ENCODE measurements at places on chromosomes 7 and 10.

DNA sequence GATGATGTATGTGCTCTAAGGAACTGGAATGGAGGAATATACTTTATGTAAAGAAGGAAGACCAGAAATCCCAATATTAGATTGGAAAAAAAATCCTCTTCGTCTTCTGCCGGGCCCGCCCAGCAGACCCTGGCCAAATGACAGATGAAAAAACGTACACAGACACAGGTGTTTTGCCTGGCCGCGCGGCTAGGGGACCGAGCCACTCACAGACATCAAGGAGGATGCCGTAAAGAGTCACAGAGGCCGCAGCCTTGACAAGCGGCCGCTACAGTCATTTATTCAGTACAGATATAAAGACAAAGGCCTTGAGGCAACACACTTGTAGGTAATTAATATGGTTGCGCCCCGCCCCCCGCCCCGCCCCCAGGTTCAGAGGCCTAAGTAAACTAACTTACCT is 594.1 kb downstream of the GRM8 start:
- DNase-seq: no peak

DNA sequence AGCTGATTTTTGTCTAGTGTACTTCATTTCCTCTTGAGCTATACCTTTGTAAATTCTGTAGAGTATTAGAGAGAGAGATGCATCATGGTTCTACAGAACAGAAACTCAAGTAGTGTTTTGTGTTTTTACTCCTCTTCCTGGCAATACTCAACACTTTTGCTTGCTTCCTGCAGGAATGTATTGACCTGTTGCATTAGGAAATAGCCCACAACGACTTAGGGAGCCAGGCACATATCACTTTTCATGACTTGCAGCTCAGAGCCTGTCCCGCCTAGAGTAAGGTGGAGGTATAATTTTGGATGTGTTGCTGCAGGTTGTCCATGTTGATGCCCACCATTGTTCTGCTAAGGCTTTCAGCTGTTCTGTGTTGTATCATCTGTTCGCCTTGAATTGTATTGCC is 216.3 kb downstream of the SDK1 start:
- DNase-seq: no peak

GRCh38 chr7:124462249-124462648 is 303.3 kb downstream of the GPR37 start:
- no peak for DNase-seq

- DNase-seq: no peak
These were observed 46.1 kb downstream of the UBE2H start for GRCh38 chr7:129906700-129907099.

DNA sequence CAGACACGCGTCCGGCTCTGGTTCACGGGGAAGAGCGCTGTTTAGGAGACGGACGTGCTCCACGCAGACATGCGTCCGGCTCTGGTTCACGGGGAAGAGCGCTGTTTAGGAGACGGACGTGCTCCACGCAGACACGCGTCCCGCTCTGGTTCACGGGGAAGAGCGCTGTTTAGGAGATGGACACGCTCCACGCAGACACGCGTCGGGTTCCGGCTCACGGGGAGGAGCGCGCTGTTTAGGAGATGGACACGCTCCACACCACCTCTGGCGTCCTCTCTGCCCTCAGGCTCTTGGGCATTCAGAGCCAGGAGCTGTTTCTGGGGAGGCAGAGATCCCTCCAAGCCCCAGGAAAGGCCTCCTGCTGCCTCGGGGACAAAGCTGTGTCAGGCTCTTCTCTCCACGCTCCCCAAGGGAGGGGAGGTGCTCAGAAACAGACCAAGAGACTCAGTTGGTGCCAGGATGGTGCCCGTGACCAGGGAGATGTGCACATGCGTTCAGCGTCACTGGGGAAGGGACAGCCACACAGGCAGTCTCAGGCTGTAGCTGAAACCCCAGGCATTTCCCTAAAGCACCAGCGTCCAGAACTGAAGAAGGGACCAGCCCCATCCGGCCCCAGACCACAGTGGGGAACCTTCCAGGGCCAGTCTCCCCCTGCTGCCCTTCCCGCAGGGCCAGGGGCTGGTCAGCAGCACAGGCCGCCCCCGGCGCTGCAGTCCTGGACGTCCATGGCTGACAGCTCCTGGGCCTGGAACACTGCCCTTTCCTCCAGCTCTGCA is 175.6 kb downstream of the ELFN1 start:
- DNase-seq: no peak

DNA sequence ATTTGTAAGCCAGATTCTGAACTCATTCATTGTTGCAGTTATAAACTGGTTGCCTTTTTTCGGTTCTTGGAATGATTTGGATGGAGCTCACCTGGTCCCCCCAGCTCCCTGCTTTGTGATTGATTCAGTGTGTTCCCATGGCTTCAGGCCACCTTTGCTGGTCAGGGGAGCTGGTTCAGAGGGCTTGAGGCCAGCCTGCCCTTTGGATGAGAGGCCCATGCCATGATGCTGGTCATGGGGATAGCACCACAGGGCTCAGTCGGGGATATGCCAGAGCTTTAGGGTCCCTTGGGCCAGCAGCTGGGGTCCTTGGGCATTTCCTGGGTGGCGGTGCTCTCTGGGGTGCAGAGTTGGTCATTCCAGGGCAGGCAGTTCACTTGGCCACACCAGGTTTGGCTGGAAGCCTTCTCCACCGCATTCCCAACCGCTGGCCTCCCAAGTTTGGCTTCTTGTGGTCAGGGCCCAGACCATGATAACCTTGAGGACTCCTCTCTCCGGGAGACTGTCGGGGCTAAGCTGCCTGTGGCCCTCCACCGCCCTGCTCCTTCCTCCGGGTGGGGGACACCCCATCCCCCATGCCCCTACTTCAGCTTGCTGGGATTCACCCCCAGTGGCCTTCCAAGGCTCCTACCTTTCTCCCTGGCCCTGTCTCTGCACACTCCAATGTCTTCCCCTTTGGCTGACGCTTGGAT is 65.1 kb downstream of the MGMT start:
- no peak for DNase-seq

DNA sequence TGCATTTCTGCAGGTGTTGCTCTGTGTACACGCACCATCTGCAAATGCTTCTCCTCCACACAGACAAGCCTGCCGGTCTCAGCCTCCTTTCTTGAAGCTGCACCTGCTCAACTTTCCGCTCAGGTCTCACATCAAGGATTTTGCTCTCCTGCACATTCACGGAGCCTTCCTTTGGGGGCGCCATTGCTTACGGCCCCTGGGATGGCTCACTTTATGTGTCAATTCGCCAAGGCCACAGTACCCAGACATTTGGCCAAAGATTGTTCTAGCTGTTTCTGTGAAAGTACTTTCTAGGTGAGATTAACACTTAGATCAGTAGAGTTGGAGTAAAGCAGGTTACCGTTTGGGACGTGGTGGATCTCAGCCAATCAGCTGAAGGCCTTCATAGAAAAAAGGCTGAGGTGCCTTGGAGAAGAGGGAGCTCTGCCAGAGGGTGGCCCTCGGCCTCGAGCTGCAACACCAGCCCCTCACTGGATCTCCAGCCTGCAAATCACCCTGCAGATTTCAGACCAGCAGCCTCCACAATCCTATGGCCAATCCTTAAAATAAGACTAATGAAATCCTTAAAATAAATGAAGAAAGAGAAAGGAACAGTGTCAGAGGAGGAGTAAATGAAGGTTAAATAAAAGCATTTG is 39.9 kb upstream of the PPP2R2D start:
- no peak for DNase-seq

DNA sequence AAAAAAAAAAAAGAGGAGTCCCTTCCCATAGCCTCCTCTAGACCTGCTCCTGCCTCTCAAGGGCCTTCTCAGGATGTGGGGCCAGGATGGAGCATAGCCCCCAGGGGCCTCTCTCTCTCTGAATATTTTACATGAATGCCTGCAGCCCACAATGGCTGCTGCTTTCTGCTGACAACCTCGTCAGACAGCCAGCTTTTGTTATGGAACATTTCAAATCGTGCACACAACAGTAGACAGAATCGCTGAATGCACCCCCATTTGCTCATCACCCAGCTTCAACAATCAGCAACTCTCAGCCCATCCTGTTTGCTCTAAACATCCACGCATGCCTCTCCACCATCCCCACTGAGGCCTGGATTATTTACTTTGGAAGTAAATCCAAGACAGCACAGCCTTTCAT is 5.4 kb downstream of the PLAC9 start:
- no peak for DNase-seq

DNA sequence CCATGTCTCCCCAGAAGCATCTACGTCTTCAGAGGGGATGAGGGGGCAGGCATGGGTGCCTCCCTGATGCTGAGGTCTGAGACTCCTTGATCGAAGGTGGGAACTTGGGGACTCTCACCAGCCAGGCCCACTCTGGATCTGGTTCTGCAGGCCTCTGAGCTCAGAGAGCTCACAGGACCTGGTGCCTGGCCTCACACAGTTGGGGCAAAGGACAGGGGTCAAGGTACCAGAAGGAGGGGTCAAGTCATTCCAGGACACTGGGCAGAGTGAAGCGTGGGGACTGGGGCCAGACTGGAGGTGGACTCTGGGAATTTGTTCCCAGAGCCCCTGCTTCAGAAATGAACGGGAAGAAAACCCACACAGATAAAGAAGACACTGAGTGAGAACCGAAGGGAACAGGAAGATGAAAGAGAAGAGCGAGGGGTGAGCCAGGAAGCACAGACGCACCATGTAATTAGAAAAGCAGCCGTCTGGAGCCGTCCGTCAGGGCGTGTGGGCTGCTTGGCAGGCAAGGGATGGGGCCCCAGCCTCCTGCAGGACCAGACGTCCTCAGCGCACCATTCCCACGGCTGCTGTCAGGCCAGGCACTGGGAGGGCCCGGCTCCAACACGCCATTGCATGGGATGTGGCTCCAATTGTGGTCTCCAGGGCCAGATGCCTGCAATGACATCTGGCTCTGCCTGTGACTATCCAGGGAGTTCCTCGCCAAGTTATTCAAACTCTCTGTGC is 47.7 kb downstream of the ZCCHC24 start:
- DNase-seq: no peak

DNA sequence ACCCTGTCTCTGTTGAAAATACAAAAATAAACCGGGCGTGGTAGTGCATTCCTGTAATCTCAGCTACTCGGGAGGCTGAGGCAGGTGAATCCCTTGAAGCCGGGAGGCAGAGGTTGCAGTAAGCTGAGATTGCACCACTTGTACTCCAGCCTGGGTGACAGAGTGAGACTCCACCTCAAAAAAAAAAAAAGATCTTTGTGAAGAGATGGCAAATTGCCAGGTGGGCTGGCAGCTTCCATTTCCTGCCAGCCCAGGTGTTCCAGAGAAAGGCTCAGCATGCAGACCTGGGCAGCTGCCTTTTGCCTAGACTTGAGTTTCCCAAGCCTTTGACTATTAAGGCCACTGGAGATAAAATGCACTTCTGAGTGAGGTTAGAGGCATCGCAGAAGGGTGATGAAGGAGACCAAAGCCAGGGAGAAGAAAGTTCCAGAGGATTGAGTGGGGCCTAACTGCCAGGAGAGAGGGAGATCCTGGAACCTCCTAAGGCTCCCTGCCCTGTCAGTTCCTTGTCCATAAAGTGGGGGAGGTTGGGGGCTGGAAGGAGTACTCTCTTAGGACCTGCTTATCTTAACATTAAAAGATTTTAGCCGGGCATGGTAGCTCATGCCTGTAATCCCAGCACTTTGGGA is 10.0 kb upstream of the DDIT4 start:
- no peak for DNase-seq

- no peak for DNase-seq
These were observed 21.2 kb upstream of the SLC35G1 start for GRCh38 chr10:93872375-93873158.

DNA sequence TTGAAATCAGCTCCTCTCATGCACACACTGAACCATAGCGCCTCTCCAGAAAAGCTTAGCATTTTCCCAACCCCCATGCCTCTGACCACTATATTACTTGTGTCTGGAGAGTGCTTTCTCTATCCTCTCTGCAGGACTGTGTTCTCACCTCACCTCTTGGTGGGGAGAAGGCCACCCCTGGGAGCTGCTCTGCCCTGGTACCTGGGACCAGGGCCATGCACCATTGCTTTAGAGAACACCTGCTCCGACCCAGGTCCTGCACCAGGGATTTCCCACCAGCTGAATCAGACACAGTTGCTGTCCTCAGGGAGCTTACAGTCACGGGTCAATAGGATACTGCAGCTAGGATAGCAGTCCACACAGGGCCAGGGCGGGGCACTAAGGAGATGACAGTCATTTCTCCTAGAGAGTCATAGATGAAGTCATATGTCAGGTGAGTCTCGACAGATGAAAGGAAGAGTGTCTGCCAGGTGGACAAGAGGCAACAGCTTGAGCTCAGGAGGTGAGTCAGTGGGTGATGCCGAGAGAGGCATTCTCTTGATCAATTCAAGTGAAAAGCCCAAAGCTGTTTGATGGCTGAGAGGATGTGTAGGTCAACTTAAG is 619 bp upstream of the LMTK2 start:
- DNase-seq: no peak

DNA sequence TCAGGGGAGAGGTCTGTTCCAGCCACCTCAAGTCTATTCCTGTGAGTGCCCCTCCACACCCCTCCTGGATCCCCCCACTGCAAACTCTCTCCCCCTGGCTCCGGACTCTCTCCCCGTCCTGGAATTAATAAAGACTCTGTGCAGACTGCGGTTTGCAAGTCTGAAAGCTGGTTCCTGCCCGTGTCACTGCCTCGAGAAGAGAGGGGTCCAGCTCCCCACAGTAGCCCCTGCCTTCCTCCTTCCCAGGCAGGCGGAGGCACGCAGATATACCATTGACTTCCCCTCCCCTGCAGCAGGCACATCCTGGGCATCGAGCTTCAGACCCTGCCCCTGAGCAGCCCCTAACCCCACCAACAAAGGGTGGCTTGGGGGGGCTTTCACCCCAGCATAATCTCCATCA is 2.2 kb upstream of the ELN start:
- DNase-seq: no peak

DNA sequence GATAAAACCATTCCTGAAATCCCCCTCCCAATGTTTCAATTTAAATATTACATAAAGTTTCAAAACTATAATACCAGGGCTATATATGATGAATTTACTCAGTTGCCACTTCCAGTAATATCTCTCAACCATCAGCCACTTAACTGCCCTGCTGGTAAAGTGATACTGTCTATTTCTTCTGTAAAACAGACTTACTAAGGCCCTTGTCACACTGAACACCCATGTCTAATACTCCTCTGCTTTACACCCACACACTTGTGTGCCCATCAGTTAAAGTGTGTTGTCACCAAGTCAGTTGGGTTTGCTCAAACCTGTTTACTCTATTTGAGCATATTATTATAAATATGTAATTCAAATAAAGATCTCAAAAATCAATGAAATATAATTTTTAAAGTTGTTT is 29.1 kb upstream of the DMTF1 start:
- no peak for DNase-seq

Measured in stimulated activated naive CD4-positive, alpha-beta T cell (primary cell).